ENCODE measurements at places on chromosomes 16 and 17.

DNA sequence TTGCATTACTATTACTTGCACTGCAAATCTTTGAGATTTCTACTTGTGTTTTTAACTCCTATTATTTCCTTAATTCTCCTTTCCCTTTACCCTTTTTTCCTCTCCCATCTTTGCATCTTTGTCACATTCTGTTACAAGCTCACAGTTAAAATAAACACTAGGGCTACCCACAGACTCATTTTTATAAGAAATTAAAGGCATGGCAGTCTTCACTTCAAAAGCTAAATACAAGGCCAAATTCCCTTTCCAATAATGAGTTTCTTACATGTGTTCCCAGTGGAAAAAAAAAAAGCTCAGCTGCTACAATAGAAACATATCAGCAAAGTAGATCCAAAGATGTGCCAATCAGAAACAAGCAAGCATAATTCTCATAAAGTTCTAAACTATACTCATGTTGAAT lies 3.7 kb upstream of the BRIP1 start:
- DNase-seq = no peak

DNA sequence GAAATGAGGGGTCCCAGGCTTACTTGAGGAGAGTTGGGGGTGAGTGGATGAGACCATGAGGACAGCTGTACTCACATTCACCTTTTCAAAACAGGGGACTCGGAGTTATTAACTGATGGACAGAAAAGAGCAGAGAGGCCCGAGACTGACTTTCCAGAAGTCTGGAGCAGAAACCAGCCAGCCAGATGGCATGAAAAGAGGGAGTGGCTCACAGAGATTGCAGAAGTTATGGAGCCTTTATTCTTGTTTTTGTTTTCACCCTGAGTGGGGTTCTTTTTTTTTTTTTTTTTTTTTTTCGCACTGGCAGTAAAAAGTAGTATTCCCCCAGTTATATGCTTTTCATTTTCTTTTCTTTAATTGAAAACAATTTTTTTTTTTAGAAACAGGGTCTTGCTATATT lies 18.9 kb downstream of the TVP23A start:
- DNase-seq = no peak

- DNase-seq = no peak
These were observed 47.6 kb upstream of the IRX3 start for GRCh38 chr16:54334208-54334607.

DNA sequence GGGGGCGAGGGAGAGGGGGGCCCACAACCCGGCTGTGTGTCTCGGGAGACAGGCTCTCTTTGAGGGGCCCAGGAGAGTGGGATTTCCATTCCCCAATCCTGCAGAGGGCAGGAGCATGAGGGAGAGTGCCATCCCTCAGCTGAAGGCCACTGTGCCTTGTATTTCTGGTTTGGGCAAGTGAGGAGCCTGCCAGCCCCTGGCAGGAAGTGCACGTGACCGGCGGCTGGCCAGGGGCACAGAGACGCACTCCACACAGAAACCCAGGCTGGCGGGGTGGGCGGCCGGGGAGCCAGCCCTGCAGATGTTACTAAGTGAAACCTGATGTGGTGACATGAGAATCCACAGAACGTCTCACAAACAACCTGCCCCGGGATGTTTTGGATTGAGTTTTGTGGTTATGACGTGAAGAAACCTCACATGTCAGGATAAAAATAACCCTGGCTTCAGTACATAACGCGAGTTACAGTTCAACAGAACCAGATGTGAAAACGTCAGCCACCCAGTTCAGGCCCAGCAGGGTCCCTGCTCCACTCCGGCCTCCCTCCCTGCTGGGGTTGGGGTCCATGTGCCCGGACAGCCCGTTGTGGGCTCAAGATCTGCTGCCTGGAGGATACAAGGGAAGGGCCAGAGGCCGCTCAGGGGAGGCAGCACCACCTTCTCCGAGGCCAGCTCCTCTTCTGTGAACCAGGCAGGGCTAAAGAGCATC lies 51.7 kb upstream of the MTSS2 start:
- DNase-seq = peak; percentile 86

DNA sequence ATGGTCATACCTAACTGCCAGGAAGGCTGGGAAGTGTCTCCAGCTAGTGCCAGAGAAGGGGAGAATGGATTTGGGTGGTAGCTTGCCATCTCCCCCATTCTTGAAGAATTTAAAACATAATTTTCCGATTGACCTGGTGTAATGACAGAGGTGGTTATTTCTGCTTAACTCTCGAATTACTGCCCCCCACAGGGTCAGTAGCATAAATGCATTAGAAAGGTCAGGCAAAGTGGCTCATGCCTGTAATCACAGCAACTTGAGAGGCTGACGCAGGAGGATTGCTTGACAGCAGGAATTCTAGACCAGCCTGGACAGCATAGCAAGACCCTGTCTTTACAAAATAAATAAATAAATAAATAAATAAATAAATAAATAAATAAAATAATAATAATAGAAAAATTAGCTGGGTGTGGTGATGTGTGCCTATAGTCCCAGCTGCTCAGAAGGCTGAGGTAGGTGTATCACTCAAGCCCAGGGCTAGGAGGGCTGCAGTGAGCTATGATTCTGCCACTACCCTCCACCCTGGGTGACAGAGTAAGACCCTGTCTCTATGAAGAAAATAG lies 27.5 kb downstream of the TMC7 start:
- no peak for DNase-seq

DNA sequence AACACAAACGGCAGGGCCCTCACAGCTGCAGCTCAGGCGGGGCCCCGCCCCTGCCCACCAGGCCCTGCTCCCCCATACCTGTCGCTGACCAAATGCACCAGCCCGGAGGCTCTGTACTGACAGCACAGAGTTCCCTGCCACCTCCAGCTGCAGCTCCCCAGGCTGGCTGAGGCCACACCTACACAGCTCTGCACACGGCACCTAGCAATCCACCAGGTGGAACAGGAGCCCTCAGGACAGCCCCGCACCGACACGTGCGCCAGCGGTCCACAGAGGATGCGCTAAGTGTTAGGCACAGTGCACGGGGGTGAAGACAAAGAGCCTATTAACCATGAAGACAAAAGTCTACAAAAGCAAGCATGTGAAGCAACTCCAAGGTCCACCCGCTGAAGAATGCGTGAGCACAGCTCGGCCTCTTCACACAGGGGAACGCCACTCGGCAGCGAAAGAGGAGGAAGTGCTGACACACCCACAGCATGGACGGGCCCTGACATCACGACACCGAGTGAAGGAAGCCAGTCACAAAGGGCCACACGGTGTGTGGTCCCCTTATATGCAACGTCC lies 5.4 kb downstream of the ZCCHC14 start:
- DNase-seq = no peak

- DNase-seq = no peak
These were observed 42.2 kb downstream of the PAFAH1B1 start for GRCh38 chr17:2635675-2636074.

GRCh38 chr17:3708366-3708765 lies 12.4 kb upstream of the P2RX5 start:
- DNase-seq = no peak

DNA sequence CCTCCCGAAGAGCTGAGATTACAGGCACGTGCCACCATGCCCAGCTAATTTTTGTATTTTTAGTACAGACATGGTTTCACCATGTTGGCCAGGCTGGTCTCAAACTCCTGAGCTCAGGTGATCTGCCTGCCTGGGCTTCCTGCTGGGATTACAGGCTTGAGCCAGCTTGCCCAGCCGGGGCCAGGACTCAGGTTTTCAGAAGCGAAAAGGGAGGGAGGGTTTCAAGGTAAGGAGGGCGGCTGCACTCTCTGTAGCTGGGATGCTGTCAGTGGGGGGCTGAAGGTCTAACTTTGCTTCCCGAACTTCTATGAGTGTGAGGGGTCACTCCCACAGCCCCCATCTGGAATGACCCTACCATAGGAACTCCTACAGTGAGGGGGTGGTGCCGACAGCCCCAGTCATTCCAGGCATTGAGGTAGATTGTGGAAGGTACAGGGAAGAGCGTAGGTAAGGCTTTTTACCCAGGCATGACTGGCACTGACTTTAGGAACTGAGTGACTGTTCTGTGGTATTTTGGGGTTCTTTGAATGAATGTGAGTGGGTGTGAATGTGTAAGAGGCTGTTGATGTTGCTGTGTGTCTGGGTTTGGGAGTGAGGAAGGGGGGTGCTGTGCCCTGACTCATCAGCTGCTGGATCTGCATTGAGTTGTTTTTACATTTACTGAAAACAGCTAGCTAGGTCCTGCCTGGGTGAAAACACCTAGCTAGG lies 3.8 kb upstream of the C1QL1 start:
- DNase-seq = no peak

DNA sequence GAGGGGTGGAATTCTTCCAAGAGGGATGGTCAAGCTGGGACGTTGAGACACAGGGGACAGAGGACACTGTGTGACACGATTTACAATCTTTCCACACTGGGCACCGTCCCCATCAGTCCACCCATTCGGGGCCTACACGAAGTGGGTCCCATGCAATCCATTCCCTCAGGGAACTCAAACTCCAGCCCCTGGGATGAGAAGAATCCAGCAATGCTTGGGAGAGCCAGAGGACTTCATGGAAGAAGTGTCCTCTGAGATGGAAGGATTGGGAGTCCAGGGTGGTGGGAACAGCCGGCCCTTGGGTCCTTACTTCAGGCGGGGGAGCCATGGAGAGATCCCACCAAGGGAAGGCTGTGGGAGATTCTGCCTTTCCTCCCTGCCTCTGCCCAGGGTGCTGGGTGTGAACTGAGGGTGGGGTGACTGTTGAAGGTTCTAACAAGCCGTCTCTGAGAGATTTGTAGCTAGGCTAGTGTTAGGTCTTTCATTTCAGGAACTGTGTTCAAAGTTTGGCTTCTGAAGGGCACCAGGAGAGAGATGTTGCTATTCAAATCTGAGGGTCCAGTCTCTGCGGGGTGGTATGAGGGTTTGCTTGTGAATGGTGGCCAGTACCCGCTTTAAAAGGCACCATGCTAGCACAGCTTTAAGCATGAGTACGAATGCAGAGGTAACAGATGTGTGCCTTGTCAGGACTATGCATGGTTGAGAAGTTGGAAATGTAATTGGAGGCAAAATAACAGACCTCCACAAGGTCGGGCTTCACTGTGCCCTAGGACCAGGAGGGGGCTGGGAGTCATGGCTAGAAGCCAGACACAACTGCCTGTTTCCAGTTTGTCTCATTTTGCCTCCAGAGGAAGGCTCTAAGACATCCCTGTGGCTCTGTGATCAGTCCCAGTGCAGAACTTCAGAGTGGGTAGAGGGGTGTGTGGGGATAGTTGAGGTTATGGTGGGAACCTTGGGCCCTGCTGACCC lies 1.9 kb downstream of the ATP1B2 start:
- DNase-seq = no peak
